ENCODE measurements at places on chromosomes 6 and 20. TPM values are rescaled to one million over a fixed set of nuclear protein-coding genes. Genes with fewer than 3 reads are reported as not detected.

Gene DEFB129
- polyA plus RNA-seq: not detected

Gene TTLL9
- 2.5 TPM for polyA plus RNA-seq

Gene BIRC7
- polyA plus RNA-seq: 0.57 TPM

Gene TP53TG5
- polyA plus RNA-seq: 0.03 TPM

DNA sequence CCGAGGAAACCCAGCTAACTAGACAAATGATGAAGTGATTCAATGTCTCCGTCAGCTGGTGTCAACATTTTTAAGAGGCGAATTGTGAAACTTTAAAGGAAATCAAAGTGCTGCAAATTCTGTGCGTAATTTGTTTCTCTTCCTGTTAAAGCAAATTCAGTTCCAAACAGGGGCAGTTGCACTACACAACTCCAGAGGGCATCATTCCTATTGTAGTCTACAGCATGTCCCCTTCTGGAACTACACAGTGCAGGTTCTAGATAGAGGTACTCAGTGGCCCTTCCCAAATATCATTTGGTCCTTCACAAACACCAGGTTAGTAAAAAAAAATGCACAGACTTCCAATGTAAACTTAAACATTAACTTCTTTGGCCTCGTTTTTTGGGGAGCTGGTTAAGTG lies 38.3 kb upstream of the SMLR1 start:
- DNase-seq: peak; percentile 40
- no peaks in the 10 kb centered on the region for H3K4me1 ChIP-seq
- H3K27ac ChIP-seq: no peak overlapping the region
- no peak overlapping the region for H3K4me3 ChIP-seq
- no peaks in the 10 kb centered on the region for H3K36me3 ChIP-seq

DNA sequence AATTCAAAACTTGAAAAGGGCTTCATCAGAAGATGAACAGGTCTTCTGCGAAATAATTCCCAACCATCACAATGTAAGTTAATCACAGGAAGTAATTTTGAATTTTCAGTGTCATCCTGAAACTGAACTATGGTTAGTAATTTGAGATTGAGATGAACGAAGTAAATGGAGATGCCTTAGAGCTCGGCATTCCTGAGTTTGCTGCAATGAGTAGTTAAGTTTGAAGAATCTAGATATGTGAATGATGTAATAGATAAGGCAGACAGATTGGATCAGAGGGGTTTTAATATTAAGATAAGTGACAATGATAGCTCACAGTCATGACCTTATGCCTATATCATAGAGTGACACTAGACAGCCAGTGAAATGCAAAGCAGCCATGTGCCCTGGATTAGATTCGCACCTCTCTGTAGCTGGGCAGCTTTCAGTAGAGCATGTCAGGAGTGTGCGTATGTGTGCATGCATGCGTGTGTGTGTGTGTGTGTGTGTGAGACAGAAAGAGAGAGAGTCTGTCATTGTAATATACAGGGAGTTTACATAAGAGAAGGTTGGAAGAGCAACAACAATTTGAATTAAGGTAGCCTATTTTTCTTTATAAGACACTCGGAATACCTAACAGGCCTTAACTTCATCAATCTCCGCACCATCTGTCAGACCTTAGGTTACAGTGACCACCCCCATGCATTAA lies 233.0 kb downstream of the GMPR start:
- peaks cover 9% of the 10 kb centered on the region for H3K36me3 ChIP-seq
- DNase-seq: no peak
- peaks cover 13% of the 10 kb centered on the region for H3K4me1 ChIP-seq
- no peak overlapping the region for H3K27ac ChIP-seq
- H3K27me3 ChIP-seq: no peaks in the 10 kb centered on the region
- H3K4me3 ChIP-seq: no peak overlapping the region

GRCh38 chr6:20919677-20920385 lies 385.6 kb downstream of the CDKAL1 start:
- no peaks in the 10 kb centered on the region for H3K27me3 ChIP-seq
- H3K27ac ChIP-seq: no peak overlapping the region
- H3K36me3 ChIP-seq: no peaks in the 10 kb centered on the region

GRCh38 chr6:154536999-154537398 lies 26.5 kb upstream of the CNKSR3 start:
- H3K4me3 ChIP-seq: no peak overlapping the region
- no peak overlapping the region for H3K27ac ChIP-seq
- H3K36me3 ChIP-seq: no peaks in the 10 kb centered on the region
- DNase-seq: no peak

DNA sequence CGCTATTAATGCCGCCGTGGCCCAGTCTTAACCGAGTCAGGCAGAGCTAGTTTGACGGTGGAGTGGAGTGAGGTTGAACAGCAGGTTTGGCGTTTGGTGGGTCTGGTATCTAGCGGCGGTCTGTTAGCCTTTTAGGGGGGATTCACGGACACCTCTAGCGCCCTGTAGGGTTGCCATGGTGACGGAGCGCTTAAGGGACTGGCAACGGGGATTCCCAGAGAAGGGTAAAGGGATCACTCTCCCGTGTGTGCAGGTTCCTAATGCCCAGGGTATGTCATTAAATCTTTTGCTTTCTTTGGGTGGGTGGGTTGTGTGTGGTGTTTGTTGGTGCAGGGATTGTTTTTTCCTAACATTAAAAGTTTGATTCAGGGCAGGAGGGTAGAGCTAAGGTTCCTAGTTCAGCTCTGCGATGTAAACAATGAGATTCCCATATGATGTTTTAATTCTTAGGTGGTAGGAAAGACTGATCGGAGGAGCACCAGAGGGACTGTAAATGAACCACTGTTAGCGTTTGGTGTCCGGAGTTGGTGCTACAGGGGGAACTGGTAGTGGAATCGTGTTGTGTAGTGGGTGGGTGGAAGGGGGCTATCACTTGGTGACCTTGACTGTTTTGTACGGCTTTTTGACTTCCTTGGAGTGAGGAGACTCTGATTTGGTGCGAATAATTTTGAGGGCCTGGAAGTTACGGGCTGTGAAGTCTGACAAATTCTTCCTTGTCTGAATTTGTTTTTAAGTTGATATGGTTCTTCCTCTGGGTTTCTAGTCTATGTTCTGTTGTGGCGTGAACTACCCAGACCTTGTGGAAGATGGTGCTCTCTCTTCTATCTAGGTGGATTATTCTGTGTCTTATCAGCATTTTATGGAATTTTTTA lies 5.0 kb downstream of the BRD2 start:
- DNase-seq: peak; percentile 57
- H3K36me3 ChIP-seq: peaks cover 66% of the 10 kb centered on the region
- H3K27me3 ChIP-seq: no peaks in the 10 kb centered on the region
- H3K27ac ChIP-seq: peak overlapping the region; percentile 79

DNA sequence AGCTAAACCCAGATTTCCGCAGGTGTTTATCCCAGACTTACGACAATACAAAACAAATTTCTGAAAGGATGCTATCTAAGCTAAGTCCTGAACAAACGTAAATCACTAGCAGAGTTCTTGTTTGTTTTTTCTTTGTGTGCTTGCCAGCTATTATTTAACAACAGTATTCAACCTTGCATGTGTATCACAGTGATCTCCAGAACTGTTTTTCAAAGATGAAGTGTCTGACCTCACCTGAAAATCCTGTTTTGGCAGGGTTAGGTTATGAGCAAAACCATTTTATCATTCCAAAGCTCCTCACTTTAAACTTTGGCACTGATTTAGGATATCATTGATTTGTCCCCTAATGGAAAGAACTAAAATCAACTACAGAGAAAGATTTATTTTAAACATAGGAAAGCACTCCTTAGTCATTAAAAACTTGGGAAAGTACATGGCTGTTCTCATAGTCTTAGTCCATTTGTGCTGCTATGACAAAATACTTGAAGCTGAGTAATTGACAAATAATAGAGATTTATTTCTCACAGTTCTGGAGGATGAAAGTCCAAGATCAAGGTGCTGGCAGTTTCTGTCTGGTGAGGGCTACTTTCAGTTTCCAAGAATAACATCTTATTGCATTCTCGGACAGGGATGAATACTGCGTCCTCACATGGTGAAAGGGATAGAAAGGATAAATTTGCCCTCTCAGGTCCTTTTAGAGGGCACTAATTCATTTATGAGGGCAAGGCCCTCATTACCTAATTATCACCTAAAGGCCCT lies 20.8 kb upstream of the BMP5 start:
- H3K4me3 ChIP-seq: no peak overlapping the region
- H3K36me3 ChIP-seq: no peaks in the 10 kb centered on the region
- no peak for DNase-seq
- no peaks in the 10 kb centered on the region for H3K27me3 ChIP-seq
- H3K4me1 ChIP-seq: peaks cover 4% of the 10 kb centered on the region
